ENCODE measurements at places on chromosomes 1 and 21. TPM values are rescaled to one million over a fixed set of nuclear protein-coding genes. Genes with fewer than 3 reads are reported as not detected.

GRCh38 chr1:26358411-26359384 is 4.8 kb upstream of the CRYBG2 start:
- peak; percentile 93 for DNase-seq

GRCh38 chr1:154410185-154410827 is 5.2 kb downstream of the IL6R start:
- no peak for DNase-seq

DNA sequence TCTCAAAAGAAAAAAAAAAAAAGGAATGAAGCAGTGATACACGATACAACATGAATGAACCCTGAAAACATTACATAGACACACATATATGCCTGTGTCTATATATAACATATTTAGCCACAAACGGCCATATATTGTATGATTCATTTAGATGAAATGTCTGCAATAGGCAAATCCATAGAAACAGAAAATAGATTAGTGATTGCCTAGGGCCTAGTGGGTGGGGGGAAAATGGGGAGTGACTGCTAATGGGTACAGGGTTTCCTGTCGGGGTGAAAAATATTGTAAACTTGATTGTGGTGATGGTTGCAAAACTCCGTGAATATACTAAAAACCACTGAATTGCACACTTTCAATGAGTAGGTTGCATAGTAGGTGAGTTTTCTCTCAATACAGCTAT is 6.0 kb upstream of the H6PD start:
- no peak for DNase-seq

GRCh38 chr1:6386371-6386949 is 7.1 kb downstream of the ACOT7 start:
- DNase-seq, result peak; percentile 19

BATF3 gene
- total RNA-seq, result 0.23 TPM

DNALI1 gene
- 0.23 TPM for total RNA-seq

All from HT-29 (cell line).